H1 (cell line): ENCODE measurements at places on chromosomes 2 and 18.

DNA sequence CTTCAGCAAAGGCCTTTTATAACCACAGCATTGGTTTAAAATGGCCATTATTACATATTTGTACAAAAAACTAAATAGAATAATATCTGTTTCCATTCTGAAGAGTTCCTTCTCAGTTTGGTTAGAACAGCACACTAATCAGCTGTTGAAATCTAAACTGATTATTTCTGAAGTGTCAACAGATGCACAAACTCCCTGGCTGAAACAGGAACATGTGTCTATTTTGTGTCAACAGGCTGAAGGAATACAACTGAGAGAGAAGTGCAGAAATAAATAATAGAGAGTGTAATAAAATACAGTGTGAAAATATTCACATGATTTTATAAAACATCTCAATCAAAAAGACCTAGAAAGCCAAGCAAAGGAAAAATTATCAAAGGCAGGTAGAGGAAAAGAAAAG lies 29.7 kb downstream of the IKZF2 start:
- no peak for DNase-seq

DNA sequence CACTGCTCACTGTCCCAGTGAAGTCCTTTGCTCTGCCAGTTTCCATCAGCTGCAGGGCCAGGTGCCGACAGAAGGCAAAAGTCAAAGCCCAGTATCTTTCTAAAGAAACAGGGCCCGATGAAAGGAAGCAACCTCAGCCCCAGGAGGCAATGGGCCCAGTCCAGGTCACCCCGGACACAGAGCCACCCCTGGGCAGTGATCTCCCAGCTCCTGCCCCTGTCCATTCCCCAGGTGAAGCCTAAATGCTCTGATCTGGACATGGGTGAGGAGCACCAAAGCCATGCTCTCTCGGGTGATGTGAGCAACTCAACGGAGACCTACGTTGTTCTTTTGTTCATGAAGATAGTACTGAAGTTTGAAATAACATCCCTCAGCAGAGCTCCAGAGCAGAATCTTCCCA lies 61.6 kb downstream of the HDAC4 start:
- no peak for DNase-seq

GRCh38 chr2:47038656-47039488 lies 116.2 kb downstream of the STPG4 start:
- DNase-seq, result no peak

- DNase-seq, result no peak
These were observed 298.4 kb downstream of the LPIN1 start for GRCh38 chr2:12044857-12045256.

DNA sequence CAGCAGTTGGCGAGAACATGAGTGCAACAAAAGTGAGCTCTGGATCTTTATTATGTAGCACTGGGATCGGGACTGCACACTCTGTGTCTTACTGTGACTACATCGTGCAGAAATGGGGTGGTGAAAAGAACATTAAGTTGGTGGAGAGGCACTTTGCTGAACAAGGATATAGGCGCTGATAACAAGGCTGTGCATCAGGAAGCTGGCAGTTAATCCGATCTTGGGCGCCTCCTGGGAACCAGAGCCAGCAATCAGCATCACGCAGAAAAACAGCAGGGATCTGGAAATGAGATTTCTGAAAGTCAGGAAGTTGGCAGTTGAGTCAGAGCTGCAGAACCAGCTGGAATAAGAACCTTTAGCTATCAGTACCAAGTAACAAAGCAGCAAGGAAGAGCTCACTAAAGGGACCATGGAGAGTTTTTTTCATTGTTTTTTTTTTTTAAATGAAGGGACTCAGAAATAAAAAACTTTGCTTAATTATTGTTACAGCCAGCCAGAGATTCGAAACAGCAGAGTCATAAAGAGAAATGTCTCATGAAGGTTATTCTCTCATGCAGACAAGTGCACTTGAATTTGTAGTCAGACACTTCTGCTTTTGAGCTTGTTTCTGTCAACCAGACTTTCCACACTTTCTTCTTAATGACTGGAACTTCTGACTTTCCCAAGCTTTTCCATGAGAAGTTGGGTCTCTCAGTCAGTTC lies 22.8 kb upstream of the MYO3B start:
- DNase-seq, result no peak

GRCh38 chr18:9741793-9742523 lies 33.9 kb downstream of the RAB31 start:
- no peak for DNase-seq

GRCh38 chr2:192887337-192887736 lies 692.6 kb upstream of the TMEFF2 start:
- no peak for DNase-seq

- no peak for DNase-seq
These were observed 53.0 kb upstream of the LCLAT1 start for GRCh38 chr2:30394096-30394495.

DNA sequence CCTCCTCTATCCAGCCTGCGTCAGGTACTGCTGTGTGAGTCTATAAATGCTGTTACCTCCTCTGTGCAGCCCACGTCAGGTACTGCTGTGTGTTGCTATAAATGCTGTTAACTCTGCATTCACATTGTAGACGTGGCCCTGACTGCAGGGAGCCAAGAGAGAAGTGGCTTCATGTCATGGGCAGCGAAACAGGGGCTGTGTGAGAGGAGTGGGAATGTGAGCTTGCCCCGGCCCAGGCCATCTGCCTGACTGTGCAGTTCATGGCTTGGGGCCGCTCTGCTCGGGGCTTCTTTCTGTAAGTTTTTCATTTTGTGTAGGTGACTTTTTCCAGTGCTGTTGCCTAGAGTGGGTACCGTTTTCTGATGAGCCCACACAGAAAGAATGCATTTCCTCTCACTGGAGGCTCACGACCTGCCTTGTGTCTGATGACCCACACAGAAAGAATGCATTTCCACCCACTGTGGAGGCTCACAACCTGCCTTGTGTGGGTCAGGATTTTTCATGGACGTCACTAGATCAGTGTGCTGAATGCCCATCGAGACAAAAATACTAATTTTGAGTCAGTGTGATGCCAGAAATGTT lies 104.5 kb downstream of the SNTG2 start:
- no peak for DNase-seq

DNA sequence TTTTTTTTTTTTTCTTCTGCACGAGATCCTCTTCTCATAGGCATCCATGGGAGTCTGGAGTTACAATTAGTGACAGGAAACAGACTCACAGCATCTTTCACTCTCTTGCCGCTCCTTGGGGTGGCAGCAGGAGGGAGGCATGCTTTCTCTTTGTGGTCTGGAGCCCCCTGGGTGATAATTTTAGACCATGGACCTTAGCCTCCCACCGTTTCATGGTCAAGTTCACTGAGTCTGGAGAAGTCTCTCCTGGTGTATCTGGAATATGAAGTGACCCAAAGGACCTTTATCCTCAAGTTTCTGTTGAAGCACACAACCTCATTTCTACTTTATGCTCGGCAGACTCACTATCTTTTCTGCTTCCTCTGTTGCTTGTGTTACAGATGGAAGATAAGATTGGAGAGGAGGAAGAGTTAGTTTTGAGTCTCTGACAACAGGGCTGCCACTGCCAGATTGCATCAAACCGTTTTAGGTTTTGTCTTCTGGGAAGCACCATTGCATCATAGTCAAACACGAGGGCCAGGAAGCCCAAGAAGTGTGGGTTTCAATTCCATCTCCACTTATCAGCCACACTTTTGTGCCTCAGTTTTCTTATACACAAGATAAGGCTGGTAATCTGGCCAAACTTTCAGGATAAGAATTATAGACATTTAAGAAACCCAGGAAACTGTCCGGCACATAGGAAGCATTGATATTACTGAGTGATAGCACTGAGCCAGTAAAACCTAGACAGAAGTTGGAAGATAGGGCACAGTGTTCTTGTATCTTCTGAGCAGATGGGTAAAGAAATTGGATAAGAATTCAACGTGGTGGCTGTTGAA lies 62.3 kb downstream of the ADCYAP1 start:
- DNase-seq, result no peak

DNA sequence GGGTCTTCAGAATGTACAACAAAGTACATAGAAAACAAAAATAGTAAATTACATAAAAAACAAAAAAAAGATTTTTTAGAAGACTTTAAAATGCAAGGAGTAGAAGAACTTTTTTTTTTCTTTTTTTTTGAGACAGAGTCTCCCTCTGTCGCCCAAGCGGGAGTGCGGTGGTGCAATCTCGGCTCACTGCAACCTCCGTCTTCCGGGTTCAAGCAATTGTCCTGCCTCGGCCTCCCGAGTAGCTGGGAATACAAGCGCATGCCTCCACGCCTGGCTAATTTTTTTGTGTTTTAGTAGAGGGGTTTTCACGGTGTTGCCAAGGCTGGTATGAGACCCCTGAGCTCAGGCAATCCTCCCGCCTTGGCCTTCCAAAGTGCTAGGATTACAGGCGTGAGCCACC lies 104.5 kb upstream of the ZC3H15 start:
- DNase-seq, result no peak

DNA sequence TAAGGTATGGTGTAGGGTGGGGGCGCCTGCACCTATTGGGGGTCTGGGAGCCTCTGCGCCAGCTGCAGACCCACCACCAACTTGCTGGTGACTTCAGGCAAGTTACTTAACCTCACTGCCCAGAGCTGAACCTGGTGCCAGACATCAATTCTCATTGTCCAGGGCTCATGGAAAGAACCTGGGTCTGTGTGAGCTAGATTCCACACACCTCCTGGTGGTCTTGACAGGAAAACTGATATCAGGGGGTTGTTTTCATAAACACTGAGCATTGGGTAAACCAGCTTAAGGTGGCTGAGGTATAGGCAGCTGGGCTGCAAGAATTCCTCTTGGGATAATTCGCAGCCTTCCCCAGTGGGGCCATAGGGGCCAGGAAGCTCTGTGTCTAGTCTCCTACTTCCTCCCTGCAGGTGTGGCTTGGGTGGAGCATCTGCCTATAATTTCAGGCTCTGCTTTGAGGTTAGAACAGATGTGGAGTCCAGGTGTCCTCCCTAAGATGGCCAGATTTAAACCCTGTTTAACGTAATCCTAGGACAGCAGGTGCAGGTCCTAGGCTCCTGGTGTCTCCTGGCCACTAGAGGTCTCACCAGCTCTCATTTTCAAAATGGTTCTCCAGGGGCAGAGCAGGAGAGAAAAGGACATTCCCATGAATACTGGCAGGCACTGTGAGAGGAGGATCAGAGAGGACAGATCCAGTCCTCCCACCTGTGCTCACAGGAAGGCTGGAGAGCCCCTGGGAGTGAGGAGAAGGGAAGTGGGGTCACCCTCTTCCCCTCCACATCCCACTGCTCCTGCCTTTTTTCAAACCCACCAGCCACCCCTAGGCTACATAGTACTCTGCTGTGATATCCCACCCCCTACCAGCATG lies 100.4 kb upstream of the SMAD2 start:
- DNase-seq, result peak; percentile 9

- DNase-seq, result no peak
These were observed 84.2 kb downstream of the KLHL29 start for GRCh38 chr2:23469142-23469540.

DNA sequence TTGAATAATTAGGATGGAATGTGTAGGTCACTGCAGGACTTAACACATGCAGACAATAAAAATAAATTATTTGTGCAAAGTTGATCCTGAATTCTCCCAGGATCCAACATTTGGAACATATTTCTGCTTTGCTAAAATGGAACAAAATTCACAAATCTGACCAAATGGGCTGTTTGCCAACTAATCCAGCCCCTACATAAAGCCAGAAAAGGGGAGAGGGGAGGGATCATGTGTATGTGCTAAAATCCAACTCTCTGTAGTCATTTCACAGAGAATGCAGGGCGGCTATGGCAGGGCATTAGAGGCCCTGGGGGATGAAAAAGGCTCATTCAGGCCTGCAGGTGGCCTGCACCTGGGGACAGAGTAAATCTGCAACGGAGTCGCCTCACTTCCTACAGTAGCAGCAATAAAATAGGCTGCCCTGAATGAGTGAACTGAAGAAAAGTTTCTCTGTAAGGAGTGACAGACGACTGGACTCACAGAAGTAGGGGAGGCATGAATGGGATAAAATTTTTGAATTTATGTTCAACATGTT lies 4.0 kb upstream of the ZFP36L2 start:
- DNase-seq, result no peak

GRCh38 chr2:39779341-39779851 lies 338 bp upstream of the THUMPD2 start:
- DNase-seq, result no peak

DNA sequence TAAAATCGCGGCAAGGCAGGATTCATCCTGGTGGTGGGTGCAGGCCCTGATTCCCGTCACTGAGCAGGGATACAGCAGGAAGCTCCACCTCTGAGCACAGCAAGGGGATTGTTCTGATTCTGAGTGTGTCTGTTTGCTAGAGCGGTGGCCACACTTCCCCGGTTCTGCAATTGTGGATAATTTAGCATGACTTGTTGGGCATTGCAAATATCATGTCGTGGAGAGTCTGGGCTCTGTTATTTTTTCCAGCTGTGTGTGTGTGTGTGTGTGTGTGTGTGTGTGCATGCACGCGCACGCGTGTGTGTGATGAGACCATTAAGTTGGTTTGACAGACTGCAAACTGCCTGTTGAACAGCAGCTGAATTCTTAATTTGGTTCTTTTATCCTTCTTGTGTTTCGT lies 4.1 kb upstream of the TMEM18 start:
- DNase-seq, result no peak

- no peak for DNase-seq
These were observed 529 bp downstream of the SEMA4C start for GRCh38 chr2:96869281-96869821.

- DNase-seq, result no peak
These were observed 95.5 kb downstream of the THNSL2 start for GRCh38 chr2:88265352-88266303.

GRCh38 chr18:49843131-49843530 lies 29.8 kb upstream of the ACAA2 start:
- DNase-seq, result no peak

DNA sequence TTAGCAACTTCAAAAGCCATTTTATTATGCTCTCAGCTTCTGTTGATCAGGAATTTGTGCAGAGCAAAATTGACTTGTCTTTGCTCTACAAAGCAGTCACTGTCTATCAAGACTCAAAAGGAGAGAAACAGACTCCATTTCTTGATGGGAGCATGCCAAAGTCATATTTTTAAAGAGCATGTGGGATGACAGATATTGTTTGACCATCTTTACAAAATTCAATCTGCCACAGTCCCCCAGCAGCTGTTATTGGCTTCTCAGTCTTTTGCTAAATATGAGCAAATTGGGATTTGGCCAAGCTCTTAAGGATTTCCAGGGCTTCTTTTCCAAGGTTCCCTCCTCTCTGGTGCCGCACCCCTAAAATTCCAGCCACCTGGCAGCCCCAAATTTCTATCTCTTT lies 67.9 kb downstream of the TEX51 start:
- DNase-seq, result no peak

- no peak for DNase-seq
These were observed 208.7 kb upstream of the RASGRP3 start for GRCh38 chr2:33267756-33268155.

- no peak for DNase-seq
These were observed 104.5 kb downstream of the ZEB2 start for GRCh38 chr2:144415386-144415785.
